ENCODE measurements at places on chromosomes 12 and 14. TPM values are rescaled to one million over a fixed set of nuclear protein-coding genes. Genes with fewer than 3 reads are reported as not detected.

The KLRG1 gene
- 0.34 TPM for total RNA-seq

The P2RX2 gene
- 0.16 TPM for total RNA-seq

The CLEC14A gene
- 1.1 TPM for total RNA-seq

The NRXN3 gene
- total RNA-seq, result 0.09 TPM

The MYL6 gene
- total RNA-seq, result 2,436 TPM

The GMFB gene
- 87.8 TPM for total RNA-seq

The LPAR5 gene
- not detected for total RNA-seq

The ASPG gene
- total RNA-seq, result not detected

The APOF gene
- total RNA-seq, result not detected

The LBHD2 gene
- total RNA-seq, result not detected

The OR4E1 gene
- not detected for total RNA-seq

The NELL2 gene
- total RNA-seq, result not detected

The NRL gene
- 0.95 TPM for total RNA-seq

The CLEC1A gene
- total RNA-seq, result not detected
